ENCODE measurements at places on chromosomes 1 and 21. TPM values are rescaled to one million over a fixed set of nuclear protein-coding genes. Genes with fewer than 3 reads are reported as not detected.

The TFF2 gene
- total RNA-seq, result not detected

The C1QB gene
- 1,028 TPM for total RNA-seq

DNA sequence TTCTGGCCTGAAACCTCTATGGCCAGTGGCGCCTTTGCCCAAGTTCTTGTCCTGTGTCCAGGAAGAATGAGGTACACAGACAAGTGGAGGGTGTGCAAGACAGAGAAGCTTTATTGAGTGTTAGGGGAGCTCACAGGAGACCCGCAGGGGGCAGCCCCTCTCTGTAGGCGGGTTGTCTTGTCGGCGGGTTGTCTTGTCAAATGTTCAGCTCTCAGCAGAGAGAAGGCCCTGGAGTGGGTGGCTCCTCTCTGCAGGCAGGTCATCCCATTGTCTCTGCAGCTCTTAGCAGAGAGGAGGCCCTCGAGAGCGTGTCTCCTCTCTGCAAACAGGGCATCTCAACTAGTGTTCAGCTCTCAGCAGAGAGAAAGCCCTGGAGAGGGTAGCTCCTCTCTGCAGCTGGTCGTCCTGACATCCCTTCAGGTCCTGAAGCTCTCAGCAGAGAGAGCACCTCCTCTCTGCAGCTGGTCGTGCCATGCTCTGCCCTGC lies 11.0 kb downstream of the COL6A2 start:
- DNase-seq, result no peak

DNA sequence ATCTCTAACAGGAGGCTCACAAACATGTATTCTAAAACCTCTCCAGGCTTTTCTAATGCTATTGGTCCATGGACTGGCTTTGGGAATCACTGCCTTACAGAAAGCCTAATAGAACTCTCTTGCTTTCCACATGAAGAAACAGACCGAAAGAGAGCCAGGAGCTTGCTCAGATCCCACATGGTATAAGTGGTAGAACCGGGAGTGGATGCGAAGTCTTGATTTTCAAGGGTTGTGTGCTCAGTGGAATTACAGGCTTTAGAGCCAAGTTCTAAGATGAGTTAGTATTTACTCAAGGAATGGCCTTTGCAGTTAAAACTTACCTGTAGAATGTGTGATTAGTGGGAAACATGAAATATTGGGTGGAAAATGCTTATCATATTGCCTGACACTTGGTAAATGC lies 54.3 kb upstream of the HSD17B7 start:
- no peak for DNase-seq

DNA sequence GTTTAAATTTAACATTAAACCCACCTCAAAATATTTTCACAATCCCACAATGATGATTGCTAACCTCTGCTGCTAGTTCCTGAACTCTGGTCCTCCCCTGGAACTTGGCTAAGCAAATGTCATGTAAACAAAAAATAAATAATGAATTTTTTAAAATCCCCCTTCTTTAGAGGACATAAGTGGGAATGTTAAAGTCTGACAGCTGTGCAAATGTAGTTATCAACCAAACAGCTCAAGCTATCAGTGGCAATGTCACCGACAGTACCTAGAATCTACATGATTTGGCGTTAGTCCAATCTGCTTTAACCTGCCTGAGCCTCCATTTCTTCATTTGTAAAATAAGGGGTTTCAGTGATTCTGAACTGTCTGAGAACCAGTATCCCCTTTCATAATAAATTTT lies 67.7 kb downstream of the GDAP2 start:
- DNase-seq, result no peak

- no peak for DNase-seq
These were observed 1.5 kb downstream of the VAMP4 start for GRCh38 chr1:171740356-171740863.

Data from upper lobe of left lung (tissue), 6 donors.